Cardiac muscle cell (in vitro differentiated cells and primary cell): ENCODE measurements at places on chromosomes 3 and 15.

DNA sequence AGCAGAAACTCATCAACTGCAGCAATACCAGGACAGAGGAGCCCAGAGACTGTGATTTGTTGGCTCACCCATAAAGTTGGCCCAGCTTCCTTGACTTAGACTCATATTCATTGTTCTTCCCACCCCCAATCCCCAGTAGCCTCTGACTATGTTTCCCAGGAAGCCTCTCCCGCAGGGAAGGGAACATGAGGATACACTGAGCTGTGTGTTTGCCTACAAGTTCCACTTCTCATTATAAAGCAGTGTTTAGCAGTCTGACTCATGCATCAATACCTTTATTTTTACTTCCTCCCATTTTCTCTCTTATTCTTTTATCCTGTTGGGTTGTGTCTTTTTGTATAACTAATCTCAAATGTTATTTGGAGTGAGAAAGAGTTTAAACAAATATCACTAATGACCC lies 111.6 kb upstream of the PHLDB2 start:
- DNase-seq = no peak

DNA sequence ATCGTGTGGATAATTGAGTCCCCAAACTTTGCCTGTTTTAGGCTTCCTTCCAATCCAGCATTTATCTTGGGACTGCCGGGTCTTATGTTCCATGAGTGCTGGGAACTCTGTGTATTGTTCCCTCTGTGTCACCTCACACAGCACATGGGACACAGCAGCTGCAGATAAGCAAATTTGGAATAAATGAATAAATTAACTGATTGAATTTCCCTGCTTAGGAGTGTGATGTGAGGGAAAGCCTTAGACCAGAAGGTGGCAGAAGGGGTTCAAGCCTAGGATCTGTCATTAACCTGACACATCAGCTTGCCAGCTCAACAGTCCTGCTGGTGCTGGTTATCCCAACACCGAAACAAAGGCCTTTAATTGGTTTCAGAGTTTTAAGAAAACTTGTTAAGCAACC lies 114.3 kb downstream of the OXSM start:
- no peak for DNase-seq

- DNase-seq = no peak
Observed at GRCh38 chr15:91516866-91517265, 336.6 kb upstream of the SLCO3A1 start.

GRCh38 chr3:185250653-185251052 lies 3.2 kb downstream of the EHHADH start:
- DNase-seq = no peak

GRCh38 chr3:194780706-194781105 lies 95.0 kb downstream of the FAM43A start:
- DNase-seq = no peak

DNA sequence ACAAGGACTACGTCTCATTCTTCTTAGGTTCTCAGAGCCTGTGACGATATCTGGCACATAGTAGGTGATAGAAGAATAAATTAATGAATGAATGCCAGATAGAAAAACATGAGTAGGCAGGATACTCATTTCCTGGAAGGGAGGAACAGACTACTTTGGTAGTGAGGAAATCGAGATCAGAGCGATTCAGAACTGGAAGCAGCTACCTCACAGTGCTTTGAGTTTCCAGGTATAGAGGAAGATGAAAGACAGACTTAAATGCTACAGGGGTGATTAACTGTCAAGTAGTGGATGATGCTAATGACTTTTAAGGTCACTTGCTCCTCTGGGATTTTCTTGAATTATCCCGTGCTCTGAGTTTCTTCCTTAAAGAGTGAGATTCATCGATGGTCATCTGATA lies 951.5 kb upstream of the CFAP20DC start:
- no peak for DNase-seq

- no peak for DNase-seq
Observed at GRCh38 chr3:4738737-4739274, 240.4 kb upstream of the BHLHE40 start.

GRCh38 chr3:156093964-156094363 lies 26.4 kb upstream of the KCNAB1 start:
- DNase-seq = no peak

DNA sequence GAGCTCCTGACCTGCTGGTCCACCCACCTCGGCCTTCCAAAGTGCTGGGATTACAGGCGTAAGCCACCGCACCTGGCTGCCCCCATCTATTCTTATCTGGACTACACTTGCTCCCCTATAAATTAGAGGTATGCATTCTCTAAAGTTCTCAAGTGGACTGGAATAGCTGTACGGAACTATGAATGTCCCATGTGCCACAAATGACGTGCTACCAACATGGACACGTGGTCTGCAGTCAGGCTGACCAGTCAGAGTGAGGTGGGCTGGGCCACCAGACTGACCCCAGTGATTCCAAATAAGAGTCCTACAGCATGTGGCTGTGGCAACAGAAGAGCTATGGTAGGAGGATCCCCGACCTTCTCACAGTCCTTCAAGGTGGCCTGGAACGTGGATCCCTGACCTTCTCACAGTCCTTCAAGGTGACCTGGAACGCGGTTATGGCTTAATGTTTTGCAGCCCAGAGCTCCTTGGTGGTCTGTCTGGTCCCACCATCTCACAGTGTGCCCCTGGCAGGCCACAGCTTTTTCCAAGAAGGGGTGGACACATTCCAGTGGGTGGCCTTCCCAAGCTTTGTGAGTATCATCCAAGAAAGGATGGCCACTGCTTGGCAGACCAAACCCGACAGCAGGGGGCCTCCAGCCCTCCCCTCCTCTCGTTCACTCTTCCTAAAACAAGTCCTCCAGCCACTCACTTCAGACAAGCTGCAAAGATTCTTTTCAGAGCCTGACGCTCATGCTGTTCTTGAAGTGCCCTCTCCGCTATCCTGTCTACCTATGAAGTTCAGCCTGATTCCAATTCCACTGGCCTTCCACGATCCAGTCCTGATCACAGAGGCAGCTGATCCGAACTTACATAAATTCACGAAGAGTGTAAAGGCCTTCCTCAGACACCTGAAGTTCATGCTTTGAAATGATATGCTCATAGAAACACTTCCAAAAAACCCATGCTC lies 4.4 kb downstream of the ADAMTS17 start:
- no peak for DNase-seq

DNA sequence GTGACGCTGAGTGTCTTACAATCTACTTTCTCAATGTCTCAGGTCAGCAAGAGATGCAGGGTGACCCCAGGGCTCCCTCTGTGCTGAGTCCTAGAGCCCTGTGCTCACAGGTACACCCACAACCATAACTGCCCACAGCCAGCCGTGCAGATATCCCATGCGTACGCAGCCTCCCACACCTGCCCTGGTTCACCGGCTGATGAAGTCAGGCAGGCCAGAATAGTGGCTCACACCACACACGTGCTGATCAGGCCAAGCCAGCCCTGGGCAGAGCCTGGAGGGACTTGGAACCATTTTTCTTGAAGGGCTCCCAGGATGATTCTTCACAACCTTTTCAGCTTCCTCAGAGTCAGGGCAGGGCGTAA lies 63.6 kb upstream of the RPL32 start:
- DNase-seq = no peak
